Right renal pelvis (tissue), 4 donors: ENCODE measurements at places on chromosomes 5 and 9.

GRCh38 chr9:68974431-68974830, 39.5 kb downstream of the PRKACG start:
- no peak for DNase-seq

DNA sequence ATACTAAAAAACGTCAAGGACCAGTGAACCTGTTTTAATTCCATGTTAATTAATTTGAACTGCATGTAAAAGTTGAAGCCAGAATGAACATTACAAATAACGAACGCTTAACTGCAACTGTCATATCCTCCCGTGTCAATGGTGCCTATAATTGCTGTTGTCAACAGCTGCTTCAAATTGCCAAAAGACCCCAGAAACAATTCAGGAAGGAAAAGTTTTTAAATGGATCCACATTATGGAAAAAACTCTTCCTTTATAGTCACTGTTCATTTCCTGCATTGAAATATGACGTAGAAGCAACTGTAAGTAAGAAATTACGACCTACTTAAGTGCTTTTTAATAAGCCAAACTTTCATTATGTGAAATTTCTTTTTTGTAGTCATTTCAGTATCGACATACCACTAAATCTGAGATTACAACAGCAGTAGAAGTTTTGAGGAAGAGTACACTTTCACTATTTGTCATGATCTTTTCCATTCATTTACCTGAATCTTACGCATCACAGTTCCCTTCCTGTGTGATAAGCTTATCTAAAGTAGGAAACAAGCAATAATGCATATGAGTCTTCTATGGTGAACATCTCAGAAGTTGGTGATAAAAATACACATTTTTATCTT, 37.8 kb downstream of the MEF2C start:
- no peak for DNase-seq

DNA sequence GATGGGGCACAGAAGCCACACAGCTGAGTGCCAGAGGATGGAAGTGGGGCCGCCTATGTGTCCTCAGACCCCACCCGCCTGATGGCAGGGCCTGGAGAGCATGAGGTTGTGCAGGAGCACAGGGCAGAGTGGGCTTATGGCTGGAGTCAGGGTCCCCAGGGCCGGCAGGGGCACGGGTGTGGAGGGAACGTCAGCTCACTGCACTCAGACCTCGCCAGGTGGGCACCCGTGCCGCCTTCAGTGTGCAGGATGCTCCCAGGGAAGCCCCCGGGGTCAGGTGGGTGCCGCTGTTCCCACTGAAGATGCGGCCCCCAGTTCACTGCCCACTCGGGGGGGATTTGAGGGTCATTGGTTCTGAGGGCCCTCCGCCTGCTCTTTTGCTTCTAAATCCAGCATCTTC, 34.9 kb downstream of the EXOC3 start:
- DNase-seq = no peak

- DNase-seq = no peak
Observed at GRCh38 chr9:2781336-2781735, 62.6 kb downstream of the PUM3 start.

GRCh38 chr5:594226-594860, 17.8 kb upstream of the CEP72 start:
- no peak for DNase-seq

DNA sequence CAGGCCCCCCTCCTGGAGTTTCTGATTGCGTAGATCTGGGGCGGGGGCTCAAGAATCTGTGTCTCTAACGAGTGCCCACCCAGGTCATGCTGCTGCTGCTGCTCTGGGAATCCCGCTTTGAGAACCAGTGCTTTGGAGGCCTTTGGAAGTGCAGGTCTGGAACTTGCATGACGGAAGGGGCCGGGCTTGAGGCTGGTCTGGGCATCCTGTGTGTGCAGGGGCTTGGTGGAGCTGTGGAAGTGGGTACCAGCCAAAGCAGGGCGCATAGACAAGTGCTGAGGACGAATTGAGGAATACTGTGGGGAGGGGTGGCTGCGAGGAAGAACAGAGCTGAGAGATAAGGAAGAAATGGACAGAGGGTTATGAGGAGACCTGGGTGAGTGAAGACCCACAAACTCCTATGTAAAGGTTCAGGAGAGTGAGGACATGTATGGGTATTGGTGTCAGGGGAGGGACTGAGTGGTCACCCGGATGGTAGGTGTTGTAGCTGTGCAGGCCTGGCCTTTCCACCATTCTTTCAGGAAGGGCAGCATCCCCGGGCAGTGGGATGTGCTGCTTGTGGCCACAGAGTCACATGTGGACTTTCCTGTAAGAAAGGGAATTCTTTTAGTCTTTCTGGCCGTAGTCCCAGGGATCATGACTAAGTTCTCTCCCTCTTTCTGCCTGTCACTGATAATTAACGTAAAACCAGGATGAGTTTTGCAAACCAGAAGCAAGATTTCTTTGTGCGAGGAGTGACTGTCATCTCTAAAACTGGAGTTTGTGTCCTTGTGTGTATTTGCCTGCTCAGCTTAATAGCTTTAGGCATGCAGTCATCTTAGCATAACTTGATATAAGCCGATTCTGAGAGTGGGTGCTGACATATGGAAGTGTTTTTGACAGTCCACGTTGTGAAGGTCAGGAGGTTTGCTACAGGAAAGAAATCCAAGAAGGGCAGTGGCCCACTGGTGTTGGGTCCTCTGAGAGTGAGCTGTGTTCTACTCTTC, 43.3 kb upstream of the TJP2 start:
- no peak for DNase-seq
